ENCODE measurements at places on chromosomes 5 and 9.
A peak's percentile ranks its signal among the peaks of the same experiment; 100 is the strongest.

- DNase-seq, result peak; percentile 93
Observed at GRCh38 chr5:141521244-141521781, 32.4 kb downstream of the PCDHGC5 start.

- DNase-seq, result peak; percentile 84
Observed at GRCh38 chr5:168219515-168220410, 71.7 kb upstream of the WWC1 start.

DNA sequence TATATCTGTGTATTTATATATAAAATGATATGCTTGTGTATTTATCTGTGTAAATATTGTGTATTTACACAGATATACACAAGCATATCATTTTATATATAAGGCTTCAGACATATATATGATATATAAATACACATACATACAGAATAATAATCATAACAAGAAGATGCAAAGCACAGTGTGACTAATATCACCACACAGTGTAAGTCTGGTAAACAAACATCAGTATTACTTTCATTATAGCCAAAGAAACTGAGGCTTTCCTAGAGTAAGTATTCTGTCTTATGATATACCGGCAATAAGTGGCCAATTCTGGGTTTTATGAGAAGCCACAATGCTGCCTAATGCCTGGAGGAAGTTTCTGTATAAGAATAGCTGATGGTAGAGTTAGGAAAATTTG lies 29.9 kb upstream of the RAPGEF6 start:
- DNase-seq, result no peak

GRCh38 chr5:37375091-37375490 lies 4.0 kb upstream of the WDR70 start:
- DNase-seq, result no peak

GRCh38 chr9:2809692-2810419 lies 34.0 kb downstream of the PUM3 start:
- DNase-seq, result no peak

DNA sequence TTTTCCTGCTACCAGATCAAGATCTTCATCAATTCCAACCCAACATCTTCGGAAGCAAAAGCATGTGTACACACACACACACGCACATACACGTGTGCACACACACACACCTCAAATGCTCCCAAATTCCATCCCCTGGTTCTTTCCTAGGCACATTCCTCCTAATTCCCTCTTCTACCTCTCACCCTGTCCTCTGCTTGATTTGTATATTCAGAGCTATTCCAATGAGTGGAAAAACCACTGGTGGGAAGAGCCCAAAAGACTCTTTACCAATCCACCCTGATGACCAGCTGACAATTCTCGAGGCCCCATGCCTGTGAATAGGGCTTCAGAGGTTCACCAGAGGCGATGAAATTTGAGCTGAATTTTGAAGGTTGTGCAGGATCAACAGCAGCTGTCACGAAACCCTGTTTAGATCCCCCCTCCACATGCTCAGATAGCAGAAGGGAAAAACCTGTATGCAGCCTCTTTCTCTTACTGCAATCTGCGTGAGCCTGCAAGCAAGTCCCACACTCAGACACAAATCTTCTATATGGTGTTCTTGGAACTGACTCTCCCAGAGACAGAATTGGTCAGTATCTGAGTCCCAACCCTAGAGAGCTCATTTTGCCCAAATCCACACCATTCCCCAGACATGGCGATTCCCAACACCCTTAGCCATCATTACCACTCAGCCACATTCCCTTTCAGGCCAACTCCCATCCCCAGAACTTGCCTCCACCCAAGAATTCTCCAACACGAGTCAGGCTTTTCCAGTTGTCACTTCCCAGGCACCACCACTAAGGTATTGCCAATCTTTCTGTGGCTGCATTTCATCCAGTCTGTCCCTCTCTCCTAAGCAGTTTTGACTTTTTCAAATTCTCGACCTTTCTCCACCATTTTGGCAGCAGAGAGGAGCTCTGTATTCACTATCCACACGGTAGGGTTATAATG lies 4.3 kb upstream of the TRIO start:
- no peak for DNase-seq

DNA sequence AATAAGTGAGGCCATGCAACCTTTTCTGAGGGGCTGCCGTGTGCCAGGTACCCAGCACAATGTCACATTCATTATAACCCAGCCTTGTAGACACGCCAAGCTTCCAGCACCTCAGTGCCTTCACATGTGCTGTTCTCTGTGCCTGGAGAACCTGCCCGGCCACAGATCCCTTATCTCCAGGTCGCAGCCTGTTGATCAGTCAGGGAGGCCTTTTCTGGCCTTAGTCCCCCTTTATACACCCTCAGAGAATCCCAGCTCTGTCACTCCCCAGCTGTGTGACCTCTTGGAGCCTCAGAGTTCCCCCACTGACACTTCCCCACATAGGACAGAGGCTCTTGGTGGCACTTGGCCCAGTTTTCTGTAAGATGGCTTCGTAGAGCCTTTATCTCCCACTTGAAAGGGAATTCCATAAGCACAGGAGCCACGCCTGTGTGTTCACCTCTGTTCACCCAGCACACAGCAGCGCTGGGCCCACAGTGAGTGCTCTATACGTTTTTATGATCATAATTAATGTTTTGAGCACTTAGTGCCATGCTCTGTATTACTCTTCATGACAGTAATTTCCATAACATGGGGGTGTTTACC lies 38.7 kb downstream of the NEURL1B start:
- no peak for DNase-seq

- no peak for DNase-seq
Observed at GRCh38 chr9:108983885-108984284, 29.4 kb downstream of the CTNNAL1 start.

DNA sequence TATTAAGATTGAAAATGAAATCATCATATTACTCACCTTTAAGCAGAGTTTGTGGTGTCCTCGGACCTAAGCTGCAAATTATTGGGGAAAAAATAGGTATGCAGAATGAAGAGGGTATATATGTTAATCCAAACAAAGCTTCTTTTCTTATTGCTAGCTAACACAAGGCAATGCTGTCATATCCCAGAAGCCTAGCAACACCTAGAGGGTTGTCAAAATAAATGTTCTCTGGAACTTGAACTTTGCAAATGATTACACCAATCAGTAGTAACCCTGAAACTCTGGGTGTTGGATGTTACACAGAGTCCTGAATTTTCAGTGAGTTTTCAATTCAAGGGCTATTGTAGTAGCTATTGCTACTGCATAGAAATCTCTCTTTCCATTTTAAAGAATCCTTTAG lies at the start of gene C6:
TSS of gene C6 (minus strand) at position 193 of the 400 bp plus-strand sequence. CDS start 10,302 bp downstream, outside the sequence.
- DNase-seq, result no peak

GRCh38 chr5:134975078-134975715 lies 7.5 kb downstream of the CATSPER3 start:
- no peak for DNase-seq

DNA sequence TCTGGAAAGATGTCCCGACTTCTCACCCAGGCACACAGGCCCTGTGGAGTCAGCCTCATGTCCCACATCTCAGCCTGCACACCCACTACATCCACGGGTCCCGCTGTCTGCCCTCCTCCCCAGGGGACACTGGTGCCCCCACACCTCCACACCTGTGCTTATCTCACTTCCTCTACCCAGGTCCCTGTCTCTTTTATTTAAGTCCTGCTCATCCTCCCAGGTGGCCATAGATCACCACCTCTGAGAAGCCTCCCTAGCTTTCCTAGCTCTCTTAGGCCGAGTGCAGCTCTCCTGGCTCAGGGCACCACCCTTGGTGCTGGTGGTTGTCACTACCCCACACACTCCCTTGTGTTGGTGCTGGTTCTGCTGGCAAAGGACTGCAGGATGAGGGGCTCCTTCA lies 143.6 kb upstream of the PITX1 start:
- no peak for DNase-seq

DNA sequence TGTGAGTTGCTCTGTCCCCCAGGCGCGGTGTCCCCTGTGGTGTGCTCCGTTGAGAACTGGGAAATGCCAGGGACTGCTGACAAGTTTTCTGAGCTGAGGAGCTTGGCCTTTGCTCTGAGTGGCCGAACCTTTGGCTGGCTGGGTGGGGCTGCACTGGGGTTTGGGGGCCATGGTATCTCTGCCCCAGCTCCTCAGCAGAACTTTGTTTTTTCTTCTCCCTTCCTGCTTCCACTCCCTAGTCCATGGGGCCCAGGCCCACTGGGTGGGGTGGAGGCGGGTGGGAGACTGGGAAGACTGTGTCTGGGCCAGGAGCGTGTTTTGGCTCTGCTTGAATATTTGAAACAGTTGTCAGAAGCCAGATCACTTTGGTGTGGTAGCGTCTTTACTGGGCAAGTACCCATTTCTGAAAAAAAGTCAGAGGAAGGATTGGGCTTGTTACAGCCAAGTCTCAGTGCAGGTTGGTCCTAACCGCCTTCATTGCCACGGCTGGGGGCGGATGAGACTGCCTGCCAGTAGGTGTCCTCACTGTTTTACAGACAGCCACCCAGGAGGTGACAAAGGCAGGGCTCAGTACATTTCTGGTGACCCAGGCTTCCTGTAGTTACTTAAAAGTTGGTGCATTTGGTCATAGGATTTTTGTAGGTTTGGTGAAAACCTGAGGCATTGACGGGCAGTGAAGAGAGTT lies 92.7 kb downstream of the DAB2IP start:
- no peak for DNase-seq

DNA sequence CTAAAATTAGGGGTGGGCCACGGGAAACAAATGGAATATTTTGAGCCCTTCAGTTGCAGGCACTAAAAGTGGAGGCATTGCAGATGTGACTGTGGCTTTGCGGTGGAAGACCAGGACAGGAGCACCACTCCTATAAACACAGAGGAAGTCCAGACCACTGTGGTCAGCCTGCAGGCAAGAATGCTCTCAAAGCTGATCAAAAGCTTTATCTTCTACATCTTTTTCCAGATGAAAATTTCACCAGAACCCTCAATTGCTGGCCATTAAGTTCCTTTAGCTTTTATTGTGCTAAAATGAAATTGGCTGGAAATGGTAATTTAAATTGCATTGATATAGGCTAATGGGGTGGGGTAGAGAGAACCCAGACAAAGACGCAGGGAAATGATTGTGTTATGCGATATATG lies 208.8 kb downstream of the ERCC6L2 start:
- no peak for DNase-seq

- no peak for DNase-seq
Observed at GRCh38 chr5:57693488-57694305, 211.1 kb upstream of the ACTBL2 start.

- no peak for DNase-seq
Observed at GRCh38 chr5:943201-943917, 50.7 kb downstream of the TRIP13 start.

GRCh38 chr9:101226803-101227202 lies 158.0 kb downstream of the BAAT start:
- no peak for DNase-seq

- no peak for DNase-seq
Observed at GRCh38 chr5:127754706-127755105, 51.5 kb downstream of the CCDC192 start.

Data from suppressor macrophage (primary cell).